ENCODE measurements at places on chromosomes 2 and 18. TPM values are rescaled to one million over a fixed set of nuclear protein-coding genes. Genes with fewer than 3 reads are reported as not detected.

- no peak for DNase-seq
Observed at GRCh38 chr2:42742740-42743658, 20.9 kb downstream of the OXER1 start.

GRCh38 chr2:157784169-157784822 lies 91.8 kb downstream of the ACVR1 start:
- peak; percentile 44 for DNase-seq

DNA sequence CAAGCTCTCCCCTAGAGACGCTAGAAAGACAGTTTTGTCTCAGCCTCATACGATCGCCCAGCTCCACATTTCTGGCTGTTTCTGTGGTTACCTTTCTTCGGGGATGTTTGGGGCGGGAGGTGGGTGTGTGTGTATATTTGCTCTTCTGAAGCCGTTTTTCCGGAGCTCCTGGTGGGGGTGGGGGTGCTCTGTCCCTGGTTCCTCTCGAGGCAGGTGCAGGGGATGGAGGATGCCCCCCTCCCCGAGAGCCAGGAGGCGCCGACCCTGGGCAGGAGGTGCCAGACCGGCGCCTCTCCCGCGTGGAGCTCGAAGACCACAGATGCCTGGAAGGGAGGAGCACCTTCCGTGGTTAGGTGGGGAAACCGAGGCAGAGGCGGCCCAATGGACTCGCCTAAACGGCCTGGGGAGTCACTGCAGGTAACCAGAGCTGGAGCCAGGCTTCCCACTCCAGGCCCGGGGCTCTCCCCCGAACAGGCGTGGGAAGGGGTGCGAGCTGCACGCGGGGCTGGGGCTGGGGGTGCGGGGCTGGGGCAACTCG lies 694 bp upstream of the HPCAL1 start:
- no peak for DNase-seq

DNA sequence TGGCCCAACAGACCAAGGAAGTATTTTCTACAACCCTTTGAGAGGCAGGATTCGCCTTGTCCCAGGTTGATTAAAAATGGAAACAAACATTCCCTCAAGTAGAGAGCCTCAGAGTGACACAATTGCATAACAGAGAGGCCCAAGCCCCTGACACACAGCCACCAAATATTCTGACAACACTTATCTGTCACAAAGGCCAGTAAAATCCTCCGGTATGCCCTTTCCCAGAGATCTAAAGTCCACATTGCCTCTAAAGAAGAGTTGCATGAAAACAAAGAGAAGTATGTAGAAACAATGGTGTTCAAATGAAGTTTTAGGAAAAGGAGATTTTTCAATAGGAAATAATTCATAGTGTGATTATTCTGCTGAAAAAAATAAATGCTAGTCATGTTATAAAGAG lies 32.1 kb downstream of the DSEL start:
- no peak for DNase-seq

DNA sequence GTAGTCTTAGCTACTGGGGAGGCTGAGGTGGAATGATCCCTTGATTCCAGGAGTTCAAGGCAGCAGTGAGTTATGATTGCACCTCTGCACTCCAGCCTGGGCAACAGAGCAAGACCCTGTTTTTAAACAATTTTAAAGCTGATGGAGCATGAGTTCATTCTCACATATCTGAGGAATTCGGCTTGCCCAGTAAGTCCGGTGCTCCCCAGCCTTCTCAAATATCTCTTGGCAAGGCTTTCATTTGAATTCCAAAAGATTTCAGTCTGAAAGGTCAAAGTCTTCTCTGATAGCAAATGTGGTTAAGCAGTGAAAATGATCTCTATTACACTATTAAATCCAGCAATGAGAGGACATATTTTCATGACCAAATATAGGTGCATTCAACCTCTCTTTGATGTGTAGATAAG lies 27.9 kb downstream of the PIEZO2 start:
- DNase-seq, result peak; percentile 17

DNA sequence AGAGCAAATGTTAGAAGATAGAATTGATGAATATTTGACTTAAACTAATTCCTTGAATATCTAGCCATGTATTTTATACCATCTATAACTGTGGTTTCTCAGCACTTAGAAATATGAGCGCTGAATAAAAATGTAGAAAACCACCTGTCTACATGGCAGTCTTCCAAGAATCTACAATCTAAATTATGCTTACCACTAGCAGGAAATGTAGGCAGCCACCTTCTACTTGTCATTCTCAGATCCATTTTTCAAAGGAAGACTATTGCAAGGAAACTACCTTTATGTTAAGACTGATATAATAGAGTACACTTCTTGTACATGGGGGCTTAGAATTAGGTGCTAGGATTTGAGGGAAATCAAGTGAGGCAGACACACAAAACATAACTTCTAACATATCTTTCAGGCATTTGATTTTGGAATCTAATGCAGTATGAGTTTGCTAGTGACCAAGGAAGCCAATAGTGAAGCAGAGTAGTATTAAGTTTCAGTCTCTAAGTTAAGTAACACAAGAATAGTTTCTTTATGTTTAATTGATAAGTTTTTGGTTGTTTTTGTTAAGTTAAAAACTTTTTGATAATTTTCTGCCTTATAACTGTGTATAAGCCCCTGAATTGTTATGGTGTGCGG lies 175.9 kb upstream of the ITGA4 start:
- DNase-seq, result no peak

GRCh38 chr2:22930781-22931180 lies 454.2 kb upstream of the KLHL29 start:
- no peak for DNase-seq

- peak; percentile 83 for DNase-seq
Observed at GRCh38 chr18:54112356-54112755, 112.1 kb downstream of the MBD2 start.

ALPP gene
- not detected for total RNA-seq

SLC23A3 gene
- 1.6 TPM for total RNA-seq

SEPTIN2 gene
- 546 TPM for total RNA-seq

ALK gene
- total RNA-seq, result 0.27 TPM

ONECUT2 gene
- under 0.01 TPM for total RNA-seq

UGT1A4 gene
- not detected for total RNA-seq
